T-helper 2 cell treated with Interferon-gamma antibody and Interleukin-4, amounts not matched to agents 5 μg/mL and 100 μg/mL, for 36 hours (primary cell): ENCODE measurements at places on chromosomes 2 and 18.

GRCh38 chr2:223052548-223053483 lies 826 bp downstream of the KCNE4 start:
- DNase-seq = no peak

DNA sequence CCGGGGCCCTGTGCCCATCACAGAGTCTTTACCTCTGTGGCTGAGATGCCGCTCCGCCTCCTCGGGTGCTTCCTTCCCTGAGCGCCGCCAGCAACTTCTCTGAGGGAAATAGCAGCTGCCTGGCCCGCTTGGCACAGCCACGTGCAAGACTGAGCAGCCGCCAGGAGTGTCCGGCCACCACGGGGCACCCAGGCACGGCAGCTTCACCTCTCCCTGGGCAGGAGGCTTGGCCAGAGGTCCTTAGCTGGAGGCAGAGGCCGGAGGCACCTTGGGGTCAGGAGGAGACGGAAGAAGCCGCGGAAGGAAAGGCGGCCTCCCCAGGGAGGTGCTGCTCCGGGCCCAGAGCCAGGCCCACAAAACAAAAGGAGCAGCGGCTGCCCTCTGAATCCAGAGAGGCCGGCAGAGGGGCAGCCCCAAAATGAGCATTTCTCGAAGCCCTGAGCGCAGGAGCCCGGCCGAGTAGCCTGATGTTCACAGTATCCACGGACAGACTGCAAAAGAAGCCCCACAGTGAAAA lies 6.0 kb upstream of the LIMS2 start:
- no peak for DNase-seq

DNA sequence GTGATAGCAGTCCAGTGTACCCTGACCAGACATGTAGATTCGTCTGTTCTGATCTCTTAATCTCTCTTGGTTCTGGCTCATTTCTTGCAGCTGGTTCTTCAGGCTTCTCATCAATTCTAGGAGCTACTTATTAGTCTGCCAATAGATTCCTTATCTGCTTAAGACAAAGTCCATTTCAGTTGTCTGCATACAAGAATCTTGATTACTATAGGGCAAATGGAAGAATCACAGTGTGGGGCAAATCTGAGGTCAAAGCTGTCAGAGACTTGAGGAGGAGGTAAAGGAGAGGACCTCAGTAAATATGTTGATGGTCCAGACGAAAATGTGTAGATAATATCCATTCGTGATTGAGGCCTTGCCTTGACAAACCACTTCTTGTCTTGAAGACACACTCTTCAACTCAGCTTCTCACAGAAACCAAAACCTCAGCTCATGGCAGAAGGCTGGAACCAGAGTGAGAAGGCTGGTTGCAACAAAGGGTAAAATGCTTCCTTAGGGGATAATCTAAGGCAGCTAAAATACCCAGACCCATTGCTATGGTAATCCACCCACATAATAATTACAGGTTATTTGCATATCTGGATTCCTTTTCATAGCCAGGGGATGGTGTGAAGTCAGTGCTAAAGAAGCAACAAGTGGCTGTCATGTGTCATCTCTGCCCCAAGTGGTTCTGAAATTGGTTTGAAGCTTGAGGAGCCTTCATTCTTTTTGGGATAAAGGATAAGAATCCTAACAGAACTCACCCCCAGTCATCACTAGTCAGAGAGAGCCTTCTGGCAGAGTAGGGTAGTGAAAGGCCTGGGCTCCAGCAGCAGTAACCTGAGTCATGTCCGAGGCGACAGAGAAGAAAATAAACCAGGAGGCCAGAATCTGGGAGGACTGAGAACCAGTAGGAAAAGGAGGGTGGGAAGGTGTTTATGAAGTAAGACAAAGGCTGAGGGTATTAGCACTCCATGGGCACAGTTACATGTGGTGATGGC lies 29.2 kb upstream of the PELI1 start:
- no peak for DNase-seq

DNA sequence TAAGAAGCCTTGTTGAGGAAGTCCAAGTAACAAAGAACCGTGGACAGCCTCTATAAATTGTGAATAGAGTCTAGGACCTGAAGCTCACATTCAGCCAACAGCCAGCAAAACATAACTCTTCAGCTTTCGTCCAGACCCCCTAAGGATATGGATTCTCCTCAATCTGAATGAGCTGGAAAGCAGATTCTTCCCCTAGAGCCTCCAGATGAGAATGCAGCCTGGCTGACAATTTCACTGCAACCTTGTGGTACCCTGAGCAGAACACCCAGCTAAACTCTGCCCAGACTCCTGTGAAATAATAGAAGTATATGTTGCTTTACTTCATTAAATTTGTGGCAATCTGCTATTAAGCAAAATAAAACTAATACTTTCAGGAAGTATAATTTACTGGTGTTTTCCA lies 483.5 kb upstream of the SLC8A1 start:
- DNase-seq = no peak

DNA sequence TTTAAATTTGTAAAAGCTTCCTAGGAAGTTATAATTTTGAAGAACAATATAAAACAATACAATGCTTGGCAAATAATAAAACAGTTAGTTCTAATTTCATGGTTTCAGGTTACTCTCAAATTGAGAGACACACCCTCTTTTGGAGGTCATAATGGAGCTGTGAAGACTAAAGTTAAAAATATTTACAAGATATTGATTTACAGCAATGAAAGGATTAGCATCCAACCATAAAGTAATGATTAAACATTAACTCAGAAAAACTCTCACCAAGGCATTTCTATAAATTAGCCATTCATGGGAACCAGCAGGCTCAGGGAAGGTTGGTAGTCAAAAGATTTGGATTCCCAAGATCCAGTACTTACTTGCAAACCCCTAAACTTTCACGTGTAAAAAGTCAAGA lies 6.4 kb downstream of the DPP4 start:
- no peak for DNase-seq

DNA sequence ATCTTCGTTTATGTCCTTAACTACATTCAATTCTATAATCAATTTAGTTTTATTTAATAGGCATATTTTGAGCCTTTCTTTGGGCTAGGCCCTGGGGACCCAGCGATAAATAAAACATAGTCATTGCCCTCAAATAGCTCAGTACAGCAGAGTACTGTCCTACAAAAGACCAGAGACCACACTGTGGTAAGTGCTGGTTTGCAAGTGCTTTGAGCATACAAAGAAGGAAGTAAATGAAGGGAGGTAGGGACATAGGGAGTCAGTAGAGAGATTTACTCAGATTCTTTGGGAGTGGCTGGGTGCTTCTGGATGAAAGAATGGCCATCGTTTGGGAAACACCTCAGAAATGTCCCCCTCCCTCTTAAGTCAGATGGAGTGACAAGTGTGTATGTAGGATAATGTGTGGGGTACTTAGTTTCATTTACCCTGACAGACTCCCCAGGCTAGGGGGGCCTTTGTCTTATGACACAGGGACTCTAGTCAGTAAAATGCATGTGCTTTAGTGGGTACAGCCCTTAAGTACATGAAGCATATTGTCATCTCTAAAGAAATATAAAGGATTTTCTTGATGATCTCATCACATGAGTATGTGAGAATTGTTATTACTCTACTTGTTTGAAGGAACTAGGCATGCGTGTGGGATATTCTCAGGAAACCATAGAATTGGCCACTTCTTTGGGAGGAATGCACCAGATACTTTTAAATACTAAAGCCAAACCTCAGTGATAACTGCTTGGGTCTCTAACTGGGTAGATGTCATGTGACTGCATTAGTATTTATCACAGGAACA lies 35.1 kb downstream of the MAPRE2 start:
- DNase-seq = no peak

- DNase-seq = no peak
These were observed 55.5 kb downstream of the PRKCE start for GRCh38 chr2:45707006-45707405.

DNA sequence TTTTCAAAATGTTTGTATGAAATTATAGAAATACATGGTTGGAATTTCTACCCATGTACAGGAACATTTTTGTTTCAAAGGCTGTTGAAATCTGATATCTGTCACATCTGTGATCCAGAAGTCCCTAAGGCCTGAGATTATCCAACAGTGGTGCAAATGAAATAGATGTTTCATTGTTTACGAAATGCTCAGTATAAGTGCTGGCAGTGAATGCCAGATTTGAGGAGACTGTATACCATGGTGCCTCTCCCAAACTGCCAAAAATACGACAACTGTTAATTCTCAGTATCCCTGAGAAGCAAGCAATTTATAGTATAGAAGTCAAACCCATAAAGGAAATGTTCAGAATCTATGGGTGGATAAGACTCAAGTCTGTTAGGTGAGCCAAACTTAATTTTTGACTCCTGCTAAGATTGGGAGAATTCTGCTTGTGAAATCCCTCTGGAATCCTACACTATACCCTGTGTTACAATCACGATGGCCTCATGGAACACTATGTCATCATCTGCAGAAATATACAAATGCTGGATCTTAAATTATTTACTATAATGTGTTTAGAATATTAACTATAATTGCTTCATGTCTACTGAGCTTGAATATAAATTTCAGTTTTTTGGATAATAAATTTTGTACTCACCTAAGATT lies 71.2 kb upstream of the DOCK10 start:
- no peak for DNase-seq

- DNase-seq = no peak
These were observed 133.9 kb downstream of the ZNF532 start for GRCh38 chr18:58998401-58999203.

DNA sequence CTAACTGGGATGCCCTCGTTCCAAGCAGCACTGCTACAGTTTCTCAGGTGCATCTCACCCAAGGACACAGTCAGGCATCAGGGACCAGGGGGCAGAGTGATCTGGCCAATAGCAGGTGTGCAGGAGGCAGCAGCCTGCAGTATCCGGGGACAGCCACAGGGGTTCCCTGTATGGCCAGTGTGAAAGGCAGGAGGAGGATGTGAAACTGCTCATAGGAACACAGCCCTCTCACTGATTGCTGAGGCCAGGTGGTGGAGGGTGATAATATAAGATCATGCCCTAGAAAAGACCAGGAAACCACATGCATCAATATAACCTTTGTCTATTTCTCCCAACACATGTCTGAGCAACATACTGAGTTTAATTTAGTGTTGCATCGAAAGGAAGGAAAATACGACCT lies 112.7 kb upstream of the TACR1 start:
- DNase-seq = no peak

GRCh38 chr2:175518206-175518605 lies 336.7 kb upstream of the ATP5MC3 start:
- no peak for DNase-seq

DNA sequence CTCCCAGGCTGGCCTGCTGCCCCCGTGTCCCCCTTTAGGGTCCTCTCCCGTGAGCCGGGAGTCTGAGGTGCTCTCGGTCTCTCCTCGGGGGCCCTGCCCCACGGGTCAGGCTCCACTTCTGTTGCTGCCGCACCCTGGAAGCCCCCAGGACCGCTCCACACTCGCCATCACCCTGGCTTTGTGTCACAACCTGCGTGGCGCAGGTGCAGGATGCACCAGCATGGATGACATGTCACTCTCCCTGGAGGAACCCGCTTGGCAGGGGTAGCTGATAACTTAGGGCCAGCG lies 10.8 kb upstream of the ARHGEF4 start:
- no peak for DNase-seq

DNA sequence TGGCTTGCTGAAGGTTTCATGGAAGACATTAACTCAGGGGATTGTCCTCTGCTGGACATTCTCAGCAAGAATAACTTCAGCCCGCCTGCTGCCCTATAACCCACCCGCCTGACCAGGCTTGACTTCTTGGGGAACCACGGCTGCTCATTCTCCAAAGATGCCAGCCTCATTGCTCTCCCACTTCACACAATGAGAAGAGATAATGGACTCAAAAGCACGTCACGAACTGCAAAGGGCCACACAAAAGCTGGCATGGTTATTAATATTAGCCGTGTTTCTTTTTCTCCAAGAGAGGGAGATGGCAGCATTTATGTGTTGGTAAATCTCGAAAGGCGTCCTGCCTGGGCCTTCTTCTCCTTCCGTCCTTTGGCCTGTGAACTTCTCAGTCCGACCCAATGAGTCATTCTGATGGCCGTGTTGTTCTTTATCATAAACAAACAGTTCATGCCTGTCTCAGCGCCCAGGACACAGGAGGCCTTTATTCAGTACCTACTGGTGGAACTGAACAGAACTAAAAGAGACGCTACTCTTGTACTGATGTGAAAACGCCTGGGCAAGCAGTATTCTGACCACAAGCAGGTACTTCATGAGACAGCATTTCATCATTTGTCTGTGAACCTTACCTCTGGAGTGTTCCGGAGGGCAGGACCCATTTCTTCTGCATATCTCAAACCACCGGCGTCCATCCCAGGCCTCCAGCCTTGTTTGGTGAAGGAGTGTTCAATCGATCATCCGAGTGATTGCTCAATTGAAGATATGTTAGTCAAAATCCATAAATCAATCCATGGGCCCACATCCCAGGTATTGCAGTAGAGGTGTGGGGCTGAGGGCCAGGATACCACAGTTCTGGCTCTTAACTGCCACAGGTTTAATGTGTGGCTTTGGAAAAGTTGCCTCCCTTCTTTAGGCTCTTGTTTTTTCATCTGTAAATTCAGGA lies 25.1 kb upstream of the KLHL29 start:
- no peak for DNase-seq

GRCh38 chr18:29071869-29072268 lies 894.9 kb upstream of the CDH2 start:
- no peak for DNase-seq

DNA sequence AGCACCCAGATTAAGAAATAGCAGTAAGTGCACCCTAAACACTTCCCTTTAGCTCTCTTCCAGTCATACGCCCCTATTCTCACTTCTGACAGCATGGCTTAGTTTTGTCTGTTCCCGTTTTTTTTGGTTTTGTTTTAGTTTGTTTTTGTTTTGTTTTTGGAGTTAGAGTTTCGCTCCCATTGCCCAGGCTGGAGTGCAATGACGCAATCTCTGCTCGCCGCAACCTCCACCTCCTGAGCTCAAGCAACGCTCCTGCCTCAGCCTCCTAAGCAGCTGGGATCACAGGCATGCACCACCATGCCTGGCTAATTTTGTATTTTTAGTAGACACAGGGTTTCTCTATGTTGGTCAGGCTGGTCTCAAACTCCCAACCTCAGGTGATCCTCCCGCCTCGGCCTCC lies 2067.7 kb downstream of the SUCLG1 start:
- DNase-seq = no peak
